ENCODE measurements at places on chromosomes 5 and 9.
A peak's percentile ranks its signal among the peaks of the same experiment; 100 is the strongest.

DNA sequence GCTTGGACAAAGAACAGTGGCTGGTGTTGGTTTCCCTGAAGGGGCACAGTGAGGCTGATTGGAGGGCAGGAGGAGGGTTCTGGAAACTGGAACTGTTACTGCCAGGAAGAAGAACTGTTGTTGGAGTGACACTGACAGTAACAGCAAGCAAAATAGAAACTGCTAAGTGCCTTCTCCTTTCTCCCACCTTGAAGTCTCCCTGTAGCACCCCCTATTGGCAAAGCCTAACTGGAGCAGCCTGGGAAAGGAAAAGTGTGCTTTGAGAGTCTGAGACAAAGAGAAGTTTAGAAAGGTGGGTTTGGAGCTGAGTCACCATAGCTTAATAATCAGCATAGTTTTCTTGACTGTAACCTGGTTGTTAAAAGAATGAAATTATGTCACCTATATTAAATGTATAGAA lies 2.5 kb upstream of the TMEM174 start:
- no peak for DNase-seq

- no peak for DNase-seq
Measured at GRCh38 chr5:139275956-139276355, 17.6 kb upstream of the MATR3 start.

DNA sequence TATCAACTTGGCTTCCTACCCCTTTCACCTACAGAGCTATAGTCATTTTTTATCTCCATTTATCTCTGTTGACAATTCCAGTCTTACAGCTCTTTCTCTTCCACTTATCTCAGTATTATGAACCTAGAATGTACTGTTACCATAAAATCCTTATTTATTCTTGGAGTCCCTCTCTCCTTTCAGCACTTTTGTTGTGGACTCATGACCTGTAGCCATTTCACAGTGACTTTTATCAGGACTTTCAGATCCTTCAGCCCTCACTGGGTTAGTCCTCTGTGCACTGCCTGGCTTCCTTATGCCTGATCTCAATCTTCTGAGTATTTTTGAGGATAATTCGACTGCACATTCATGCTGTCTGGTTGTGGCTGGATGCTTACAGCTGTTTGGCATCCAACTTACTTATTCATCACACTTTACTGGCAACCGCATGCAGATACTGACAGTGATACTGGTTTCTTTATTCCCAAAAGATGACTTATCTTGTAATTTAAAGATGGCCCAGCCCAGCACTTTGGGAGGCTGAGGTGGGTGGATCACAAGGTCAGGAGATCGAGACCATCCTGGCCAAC lies 293.3 kb downstream of the MAN2A1 start:
- DNase-seq = no peak

- no peak for DNase-seq
Measured at GRCh38 chr5:93735378-93735777, 6.0 kb downstream of the POU5F2 start.

- no peak for DNase-seq
Measured at GRCh38 chr9:119252671-119253299, 116.5 kb downstream of the BRINP1 start.

GRCh38 chr9:88173378-88173999 lies 35.2 kb upstream of the SPATA31C2 start:
- peak; percentile 54 for DNase-seq

- DNase-seq = no peak
Measured at GRCh38 chr5:160348080-160348479, 22.3 kb downstream of the C1QTNF2 start.

DNA sequence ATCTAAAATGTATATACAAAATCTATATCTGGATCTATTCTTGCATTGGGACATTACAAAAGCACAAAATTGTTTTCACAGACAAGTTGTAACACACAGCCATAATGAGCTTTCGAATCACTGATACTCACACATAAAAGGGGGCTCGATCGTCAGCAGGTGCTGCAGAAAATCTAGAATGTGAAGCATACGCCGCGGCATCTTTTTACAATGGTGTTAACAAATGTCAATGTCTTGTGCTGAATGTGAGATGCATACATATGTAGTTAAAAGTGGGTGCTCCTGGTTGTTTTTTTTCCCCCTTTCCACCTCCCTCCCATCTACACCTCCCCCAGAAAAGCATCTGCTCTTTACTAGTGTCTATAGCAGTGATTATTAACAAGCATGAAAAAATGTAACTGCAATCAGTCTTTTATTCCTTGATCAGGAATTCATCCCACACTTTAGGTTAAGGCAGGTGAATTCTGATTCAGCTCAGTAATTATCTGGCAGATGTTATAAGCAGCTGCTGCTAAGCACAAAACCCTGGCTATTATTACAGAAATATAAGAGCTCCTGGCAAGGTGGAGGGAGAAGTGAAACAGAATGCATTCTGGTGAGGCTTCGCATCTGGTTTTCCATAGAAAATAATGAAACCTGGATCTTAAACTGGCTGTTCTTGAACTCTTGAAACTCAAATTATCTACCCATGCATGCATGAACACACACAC lies 114.1 kb downstream of the MPDZ start:
- no peak for DNase-seq

GRCh38 chr9:134593286-134594077 lies 48.1 kb upstream of the COL5A1 start:
- DNase-seq = no peak

- DNase-seq = no peak
Measured at GRCh38 chr5:98106116-98107031, 667.1 kb upstream of the RGMB start.

- DNase-seq = no peak
Measured at GRCh38 chr9:8241201-8241600, 441.6 kb upstream of the DMAC1 start.

DNA sequence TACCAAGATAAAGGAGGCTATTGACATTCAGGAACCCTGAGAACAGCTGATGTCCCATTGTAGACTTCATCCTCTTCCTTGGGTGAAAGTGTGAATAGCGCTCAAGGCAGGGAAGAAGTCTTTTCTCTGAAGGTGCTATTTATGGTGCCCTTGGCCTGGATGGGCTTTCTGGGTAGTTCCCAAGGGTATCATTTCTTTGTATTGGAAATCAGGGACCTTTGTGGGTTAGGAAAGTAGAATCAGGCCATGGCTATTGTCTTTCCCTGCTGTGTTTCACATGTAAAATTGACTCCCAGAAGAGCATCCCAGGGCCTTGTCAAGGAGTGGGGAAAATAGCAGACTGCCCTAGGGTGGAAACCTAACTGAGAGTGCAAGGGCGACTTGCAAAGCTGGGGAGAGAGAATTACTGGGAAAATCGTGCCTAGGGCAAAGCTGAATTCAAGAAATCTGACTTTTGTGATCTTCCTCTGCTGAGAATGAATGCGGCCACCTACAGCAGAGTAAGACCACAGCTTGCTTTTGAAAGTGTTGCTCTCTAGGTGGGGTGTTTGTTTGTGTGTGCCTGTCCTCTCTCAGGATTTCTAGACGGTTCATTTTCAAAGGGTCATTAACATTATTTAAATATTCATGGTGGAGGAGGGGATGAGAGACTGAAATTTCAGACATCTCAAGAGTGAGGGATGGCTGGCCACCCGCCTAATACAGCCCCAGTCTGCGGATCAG lies 160.6 kb downstream of the C9orf152 start:
- DNase-seq = no peak

Data from activated CD8-positive, alpha-beta memory T cell treated with anti-CD3 and anti-CD28 coated beads, Interleukin-2, amount 50 U/mL, for 4 hours (primary cell).